Left renal cortex interstitium (tissue), 4 donors: ENCODE measurements at places on chromosomes 13 and 19. TPM values are rescaled to one million over a fixed set of nuclear protein-coding genes. Genes with fewer than 3 reads are reported as not detected.

The KLF5 gene
- polyA plus RNA-seq: 30.7 TPM

The ZNF837 gene
- polyA plus RNA-seq: 7.1 TPM

The OVOL3 gene
- not detected for polyA plus RNA-seq

The CEACAM5 gene
- polyA plus RNA-seq: 0.08 TPM

The SSC5D gene
- polyA plus RNA-seq: 1.9 TPM

The SIGLEC9 gene
- polyA plus RNA-seq: 1.9 TPM

The GRIK5 gene
- polyA plus RNA-seq: 24.5 TPM

GRCh38 chr13:40477623-40478608 is 188.5 kb downstream of the FOXO1 start:
- DNase-seq: no peak

GRCh38 chr13:30038884-30039283 is 188.5 kb upstream of the UBL3 start:
- no peak for DNase-seq

- no peak for DNase-seq
Measured at GRCh38 chr19:10655457-10656312, 1.5 kb downstream of the ILF3 start.

- no peak for DNase-seq
Measured at GRCh38 chr13:113620036-113620796, 35.7 kb downstream of the TFDP1 start.

DNA sequence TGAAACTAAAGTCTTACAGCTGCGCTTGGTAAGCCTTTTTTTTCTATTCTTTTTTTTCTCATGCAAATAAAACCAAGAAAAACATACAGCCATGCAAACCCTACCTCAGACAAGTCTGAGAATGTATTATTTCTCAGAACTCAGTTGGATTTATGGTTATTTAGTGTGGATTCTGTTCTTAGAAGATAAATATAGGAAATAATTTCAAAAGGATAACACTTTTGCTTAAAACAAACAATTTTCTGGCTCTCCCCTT is 40.7 kb upstream of the TNFSF11 start:
- no peak for DNase-seq

DNA sequence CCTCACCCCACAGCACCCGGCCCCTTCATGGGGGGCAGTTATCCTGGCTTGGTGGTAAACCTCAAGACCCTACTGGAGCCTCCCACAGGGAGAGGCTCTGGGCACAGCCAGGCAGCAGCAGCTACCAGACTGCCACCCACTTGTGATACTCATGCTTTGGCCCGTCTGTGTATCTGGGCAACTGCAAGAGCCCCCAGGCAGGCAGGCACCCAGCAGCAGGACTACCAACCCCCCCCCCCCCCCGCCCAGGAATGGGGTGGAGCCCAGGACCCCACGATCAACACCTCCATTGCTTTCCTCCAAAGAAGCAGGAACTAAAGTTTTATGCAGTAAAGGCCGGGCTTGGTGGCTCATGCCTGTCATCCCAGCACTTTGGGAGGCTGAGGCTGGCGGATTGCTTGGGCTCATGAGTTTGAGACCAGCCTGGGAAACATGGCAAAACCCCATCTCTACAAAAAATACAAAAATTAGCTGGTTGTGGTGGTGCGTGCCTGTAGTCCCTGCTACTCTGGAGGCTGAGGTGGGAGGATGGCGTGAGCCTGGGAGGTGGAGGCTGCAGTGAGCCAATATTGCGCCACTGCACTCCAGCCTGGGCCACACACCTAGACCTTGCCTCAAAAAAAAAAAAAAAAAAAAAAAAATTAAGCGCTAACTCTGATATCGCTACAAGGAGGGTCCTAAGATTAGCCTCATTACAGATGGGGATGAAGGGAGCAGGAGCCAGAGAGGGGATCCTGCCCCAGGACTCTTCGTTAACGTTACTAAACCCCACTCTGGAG is 1.1 kb upstream of the LYL1 start:
- no peak for DNase-seq

DNA sequence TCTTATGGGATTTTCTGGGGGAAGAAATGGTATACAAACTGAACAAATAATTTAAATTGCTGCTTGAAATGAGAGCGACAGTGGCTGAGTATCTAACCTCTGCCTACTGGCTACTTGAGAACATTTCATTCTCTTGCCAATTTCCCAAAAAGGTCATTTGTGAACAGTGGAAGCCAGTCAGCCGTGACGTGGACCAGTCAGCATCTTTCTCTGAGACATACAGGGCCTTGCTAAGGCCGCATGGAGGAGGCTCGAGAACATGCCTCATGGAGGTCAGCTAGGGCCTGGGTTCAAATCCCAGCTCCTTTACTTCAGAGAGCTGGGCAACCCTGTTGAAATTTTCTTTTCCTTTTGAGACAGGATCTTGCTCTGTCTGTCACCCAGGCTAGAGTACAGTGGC is 20.3 kb downstream of the ZC3H4 start:
- no peak for DNase-seq

- DNase-seq: no peak
Measured at GRCh38 chr19:21314676-21315075, 14.5 kb downstream of the ZNF708 start.

DNA sequence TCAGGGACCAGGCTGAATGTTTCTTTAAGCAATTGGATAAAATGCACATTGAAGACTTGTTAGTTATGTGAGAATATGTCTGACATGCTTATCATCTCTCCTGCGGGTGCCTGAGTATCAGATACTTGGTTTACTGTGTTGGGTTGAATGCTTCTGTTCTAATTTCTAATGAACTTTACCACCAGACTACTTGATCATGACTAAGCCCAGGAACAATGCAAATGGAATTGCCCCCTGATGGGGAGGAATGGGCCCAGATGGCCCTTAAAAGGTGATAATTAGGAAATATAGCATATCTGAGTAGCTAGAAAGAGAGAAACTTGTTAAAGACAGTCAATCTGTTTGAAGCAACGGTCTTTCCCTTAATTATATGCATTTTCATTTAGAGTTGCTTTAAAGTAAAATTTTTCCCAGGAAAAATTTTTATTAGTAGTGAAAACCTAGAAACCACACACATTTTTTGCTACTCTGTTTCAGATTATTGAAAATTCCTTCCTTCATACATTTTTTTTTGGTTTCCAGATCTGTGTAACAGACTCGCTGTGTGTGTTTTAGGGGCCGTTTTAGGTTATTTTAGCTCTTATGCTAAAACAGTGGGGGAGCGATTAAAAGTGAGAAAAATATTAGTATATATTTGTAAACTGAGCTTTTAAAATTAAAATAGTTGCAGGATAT is 186.6 kb downstream of the TM9SF2 start:
- no peak for DNase-seq

DNA sequence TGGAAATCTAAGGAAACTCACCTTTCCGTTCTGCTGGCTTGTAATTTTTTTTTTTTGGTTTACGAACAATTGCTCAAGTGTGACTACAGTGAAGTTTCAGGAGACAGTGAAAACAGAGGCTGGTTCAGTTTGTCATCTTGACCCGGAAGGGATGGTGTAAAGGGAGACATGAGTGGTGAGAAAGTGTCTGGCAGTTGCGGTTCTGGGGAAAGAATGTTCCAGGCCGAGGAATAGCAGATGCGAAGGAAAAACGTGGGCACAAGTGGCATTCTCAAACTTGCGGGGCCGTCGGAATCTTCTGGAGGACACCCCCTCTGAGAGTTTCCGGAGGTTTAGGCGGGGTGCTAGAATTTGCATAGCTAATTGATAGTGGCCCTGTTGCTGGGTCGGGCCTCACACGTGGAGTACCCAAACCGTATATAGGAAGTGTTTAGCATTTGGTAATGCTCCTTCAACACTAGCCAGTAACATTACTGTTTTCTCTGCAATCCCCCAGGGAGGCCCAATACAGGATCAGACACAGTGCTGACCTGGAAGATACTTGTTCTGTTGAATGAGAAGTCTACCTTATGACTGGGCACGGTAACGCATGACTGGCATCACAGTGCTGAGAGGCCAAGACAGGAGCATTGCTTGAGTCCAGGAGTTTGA is 2.8 kb upstream of the TNFSF9 start:
- DNase-seq: no peak

DNA sequence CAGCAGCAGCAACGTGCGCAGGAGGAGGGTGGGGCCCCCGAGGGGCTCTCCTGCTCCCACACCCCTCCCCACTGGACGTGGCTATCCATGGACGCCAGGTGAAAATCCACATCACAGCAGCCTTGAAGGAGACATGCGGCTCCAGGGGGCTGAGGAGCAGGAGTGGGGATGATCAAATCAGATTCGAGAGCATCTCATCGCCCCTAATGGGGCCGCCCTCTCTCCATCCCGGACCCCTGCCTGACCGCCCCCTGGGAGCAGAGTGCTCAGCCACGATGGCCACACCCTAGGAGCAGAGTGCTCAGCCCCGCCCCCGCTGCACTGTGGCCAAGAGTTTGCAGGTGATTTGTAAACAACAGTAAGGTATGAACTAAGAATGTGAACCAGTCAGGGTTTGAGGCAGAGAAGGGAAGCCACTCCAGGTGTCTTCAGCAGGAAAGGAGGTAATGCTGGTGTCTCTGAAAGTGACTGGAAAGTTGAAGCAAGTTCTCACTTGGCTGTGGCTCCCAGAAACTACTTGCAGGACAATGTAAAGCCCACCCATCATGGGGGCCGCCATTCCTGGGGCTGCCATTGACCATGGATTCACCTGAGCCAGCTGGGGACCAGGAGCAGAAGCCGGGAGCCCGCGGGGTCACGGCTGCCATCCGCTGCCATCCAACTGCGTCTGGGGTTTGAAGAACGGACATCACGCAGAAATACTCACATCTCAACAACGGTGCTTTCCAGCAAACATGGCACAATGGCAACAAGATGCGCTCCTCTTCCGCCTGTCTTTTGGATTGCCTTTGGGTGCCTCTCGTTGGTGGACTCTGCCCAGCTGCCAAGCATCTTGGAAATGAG is 71.8 kb downstream of the SPACA7 start:
- no peak for DNase-seq

- no peak for DNase-seq
Measured at GRCh38 chr13:99496184-99497142, 4.8 kb upstream of the TM9SF2 start.

DNA sequence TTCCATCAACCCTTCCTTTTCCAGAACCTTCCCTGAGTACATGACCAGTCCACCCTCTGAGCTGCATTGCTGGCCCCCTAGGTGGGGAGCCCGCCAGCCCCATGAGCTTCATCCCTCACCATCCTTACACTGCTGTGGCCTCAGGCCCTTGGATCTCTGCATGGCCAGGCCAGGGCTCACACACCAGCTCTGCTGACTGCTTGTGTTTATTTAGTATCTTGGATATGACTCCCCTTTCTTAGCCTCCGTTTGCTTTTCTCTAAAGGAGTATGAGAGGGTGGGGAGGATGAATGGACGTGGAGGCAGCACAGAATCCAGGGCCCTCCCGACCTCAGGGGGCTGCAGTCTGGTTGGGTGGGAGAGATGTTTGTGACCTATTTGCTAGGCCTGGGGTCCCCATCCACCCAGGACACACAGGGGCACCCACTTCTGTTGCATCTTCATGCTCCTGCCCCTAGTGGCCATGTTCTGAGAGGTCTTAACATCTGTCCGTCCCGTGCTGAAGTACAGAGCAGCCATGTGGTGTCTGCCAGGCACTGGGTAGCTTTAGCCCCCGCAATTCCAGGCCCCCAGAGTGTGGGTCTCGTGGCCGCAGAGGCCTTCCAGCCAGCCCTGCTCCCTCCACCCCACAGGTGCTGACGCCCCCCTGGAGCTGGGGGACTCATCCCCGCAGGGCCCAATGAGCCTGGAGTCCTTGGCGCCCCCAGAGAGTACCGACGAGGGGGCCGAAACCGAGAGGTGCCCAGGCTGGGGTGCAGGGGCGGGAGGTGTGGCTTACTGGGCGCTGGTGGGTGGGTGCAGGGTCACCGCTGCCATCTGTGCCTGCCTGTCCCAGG is 13.0 kb downstream of the ARHGEF1 start:
- DNase-seq: no peak

DNA sequence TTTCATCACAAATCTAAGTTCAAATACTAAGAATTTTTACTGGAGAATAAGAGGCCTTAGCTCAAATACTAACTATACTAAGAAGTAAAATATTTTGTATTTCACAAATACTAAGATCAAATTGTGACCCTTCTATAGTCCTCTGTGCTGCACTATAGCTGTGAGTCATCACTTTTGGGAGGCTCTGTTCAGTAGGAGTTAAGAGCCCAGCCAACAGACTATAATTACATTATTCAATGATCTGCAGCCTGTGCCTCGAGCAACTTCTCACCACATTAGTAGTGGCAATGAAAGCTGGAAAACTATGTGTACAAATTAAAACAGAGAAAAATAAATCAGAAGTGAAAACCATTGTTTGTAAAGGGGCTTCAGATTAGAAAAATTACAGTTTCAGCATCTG is 147.3 kb upstream of the GPC6 start:
- DNase-seq: no peak

DNA sequence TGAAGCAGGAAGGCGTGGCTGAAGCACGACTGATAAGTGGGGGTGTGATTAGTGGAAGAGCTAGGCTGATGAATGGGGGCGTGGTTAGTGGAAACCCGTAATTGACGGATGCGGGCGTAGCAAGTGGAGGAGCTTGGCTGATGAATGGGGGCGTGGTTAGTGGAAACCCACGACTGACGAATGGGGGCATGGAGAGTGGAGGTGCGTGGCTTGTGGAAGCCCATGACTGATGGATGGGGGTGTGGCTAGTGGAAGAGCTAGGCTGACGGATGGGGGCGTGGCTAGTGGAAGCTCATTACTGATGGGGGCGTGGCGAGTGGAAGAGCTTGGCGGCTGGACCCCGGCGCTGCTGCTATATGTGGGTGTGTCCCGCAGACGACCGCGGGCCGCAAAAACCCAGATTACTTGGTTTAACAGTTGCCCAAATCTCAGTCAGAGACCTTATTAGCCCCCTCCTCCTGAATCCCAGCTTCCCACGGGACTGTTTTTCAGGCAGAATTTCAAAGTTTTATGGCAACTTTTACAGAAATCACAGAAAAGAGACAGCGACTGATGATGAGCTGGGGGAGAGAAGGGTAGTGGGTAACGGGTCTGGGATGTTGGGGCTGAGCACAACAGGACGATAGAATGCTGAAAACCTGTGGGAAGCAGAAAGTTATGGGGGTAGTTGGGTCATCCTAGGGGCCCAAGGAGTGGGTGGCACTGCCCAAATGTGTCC is 9.0 kb upstream of the MEIS3 start:
- DNase-seq: peak; percentile 71

- no peak for DNase-seq
Measured at GRCh38 chr13:48594096-48594815, 59.5 kb upstream of the CYSLTR2 start.

DNA sequence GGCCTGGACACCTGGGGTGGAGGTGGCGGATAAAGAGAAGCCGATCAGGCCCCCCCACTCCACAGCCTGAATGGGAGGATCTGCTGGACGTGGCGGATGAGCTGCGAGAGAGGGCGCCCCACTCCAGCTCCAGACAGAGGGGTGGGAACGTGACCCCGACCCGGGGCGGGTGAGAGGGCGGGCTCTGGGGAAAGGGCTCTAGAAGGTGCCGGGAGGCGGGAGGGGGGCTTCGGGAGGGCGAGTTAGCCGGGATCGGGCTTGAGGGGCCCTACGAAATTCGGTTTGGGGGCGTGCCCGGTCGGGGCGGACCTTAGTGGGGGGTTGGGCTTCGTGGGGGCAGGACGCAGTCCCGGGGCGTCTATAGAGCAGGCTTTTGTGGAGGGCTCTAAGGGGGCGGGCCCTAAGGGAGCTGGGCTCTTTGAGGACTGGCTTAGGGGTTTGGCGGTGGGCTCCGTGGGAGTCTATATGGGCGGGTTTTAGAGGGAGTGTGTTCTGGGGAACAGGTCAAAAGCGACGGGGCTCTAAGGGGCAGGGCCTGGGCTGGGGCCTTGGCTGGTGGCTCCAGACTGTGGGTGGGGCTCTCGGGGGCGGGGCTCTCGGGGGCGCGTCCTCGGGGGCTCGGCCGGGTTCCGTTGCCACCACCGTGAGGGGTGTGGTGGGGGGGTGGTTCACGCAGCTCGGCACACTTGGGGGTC is 4.1 kb upstream of the NANOS3 start:
- DNase-seq: no peak

GRCh38 chr19:8835446-8835845 is 3.3 kb downstream of the MBD3L1 start:
- DNase-seq: no peak
